ENCODE measurements at places on chromosomes 2 and 18.
A peak's percentile ranks its signal among the peaks of the same experiment; 100 is the strongest.

GRCh38 chr2:177893880-177894279, 178.7 kb downstream of the PDE11A start:
- no peaks in the 10 kb centered on the region for H3K36me3 ChIP-seq
- H3K27me3 ChIP-seq: no peaks in the 10 kb centered on the region
- H3K4me1 ChIP-seq: no peaks in the 10 kb centered on the region
- no peak for DNase-seq
- H3K27ac ChIP-seq: no peak overlapping the region

- H3K4me3 ChIP-seq: no peak overlapping the region
- H3K36me3 ChIP-seq: no peaks in the 10 kb centered on the region
- H3K27ac ChIP-seq: no peak overlapping the region
- H3K27me3 ChIP-seq: no peaks in the 10 kb centered on the region
- no peak for DNase-seq
These were observed 9.5 kb upstream of the GRHL1 start for GRCh38 chr2:9941996-9942390.

DNA sequence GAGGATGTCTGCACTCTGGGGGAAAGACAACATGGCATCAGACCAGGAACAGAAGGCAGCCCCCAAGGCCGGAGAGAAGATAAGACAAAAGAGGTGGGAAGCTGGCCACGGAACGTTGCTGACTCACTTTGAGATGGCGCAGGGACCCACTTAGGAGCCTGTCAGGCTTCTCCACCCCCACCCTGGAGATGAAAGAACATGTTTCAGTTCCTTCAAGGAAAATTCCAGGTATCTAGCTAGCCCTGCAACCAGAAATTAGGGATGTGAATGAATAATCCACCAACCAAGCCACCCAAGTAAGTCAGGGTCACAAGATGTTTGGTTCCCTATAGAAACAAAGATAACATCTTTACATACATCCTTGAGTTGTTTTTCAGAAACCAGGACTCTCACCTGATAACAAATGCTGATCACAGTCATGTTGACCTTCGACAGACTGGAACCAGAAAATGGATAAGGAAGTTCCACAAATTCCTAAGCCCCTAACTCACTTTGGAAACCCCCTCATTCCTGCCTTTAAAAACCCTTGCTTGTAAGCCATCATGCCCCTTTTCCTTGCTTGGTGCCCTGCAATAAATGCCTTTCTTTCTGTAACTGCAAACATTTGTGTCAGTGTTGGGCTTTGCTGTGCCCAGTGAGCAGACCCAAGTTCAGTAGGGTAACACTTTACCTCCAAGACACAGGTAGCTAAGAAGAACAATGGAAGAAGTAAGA, 31.9 kb downstream of the PSTPIP2 start:
- H3K27ac ChIP-seq: no peak overlapping the region
- H3K4me3 ChIP-seq: no peak overlapping the region
- no peaks in the 10 kb centered on the region for H3K27me3 ChIP-seq
- DNase-seq: no peak
- H3K36me3 ChIP-seq: no peaks in the 10 kb centered on the region

DNA sequence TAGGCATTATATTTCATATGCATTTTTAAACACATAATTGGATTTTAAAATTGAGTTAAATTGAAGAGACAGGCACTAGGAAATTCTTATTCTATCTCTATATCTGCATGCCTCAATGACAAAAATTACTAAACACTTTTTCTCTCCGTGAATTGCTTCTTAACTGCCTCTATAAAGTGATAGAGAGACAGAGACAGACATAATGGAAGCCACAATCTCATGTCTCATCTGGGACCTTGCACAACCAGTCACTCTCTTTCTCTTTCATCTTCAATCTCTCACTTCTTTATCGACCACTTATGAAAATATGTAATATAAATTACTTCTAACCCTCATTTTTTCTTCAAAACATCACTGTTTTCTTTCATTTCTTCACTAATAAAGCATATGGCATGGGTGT, 238.9 kb upstream of the ZNF804A start:
- no peak overlapping the region for H3K4me3 ChIP-seq
- H3K4me1 ChIP-seq: no peaks in the 10 kb centered on the region
- no peaks in the 10 kb centered on the region for H3K27me3 ChIP-seq

DNA sequence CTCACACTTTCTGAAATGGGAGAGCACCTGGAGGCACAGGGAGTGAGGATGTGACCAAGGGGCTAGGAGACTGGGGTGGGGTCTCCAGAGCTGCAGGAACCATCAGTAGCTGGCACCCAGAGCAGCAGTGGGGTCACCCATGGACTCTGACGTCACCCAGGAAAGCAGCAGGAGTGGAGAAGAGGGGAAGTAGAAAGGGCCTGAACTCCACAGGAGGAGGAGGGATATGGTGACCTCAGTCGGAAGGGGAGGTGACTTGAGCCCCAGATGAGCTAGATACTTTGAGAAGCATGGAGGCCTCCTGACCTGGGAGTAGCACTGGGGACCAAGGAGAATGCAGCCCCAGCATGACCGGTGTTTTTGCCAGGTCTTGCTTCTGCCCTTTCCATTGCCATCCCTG, 8.8 kb downstream of the NMUR1 start:
- no peaks in the 10 kb centered on the region for H3K4me1 ChIP-seq
- H3K36me3 ChIP-seq: no peaks in the 10 kb centered on the region
- no peak overlapping the region for H3K4me3 ChIP-seq
- H3K27ac ChIP-seq: no peak overlapping the region
- no peaks in the 10 kb centered on the region for H3K27me3 ChIP-seq
- no peak for DNase-seq

DNA sequence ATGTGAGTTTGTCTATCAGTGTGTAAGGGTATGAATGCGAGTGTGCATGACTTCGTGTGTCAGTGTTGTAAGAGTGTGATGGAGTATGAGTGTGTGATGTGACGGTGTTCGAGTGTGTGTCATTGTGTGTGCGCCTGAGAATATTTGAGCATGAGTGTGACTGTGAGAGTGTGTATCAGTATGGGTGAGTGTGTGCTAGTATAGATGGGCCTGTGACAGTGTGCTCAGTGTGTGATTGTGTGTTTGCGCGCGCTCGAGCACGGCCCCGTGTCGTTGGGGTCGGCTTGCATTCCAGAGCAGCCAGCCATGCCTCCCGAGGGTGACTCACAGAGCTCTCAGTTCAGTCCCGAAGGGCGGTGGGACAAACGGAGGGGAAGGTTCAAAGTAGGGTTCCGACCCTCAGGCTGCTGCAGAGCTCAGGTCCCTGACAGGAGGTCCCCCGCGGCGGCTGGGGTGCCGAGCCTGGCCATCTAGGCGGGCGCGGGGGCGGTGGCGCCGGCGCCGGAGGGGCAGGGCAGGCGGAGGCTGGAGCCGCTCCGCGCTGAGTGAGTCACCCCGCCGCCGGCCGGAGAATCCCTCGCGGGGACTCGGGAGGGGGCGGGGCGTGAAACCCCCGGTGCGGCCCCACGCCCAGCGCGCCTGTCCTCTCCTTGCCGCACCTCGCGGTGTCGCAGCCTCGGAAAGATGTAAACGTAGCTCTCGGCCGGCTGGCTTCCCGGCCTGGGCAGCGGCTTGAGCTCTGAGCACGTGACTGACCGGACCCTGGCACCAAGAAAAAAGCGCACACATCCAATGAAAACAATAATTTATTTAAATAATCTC, 3.8 kb downstream of the DLX2 start:
- peaks cover 84% of the 10 kb centered on the region for H3K4me1 ChIP-seq
- H3K36me3 ChIP-seq: no peaks in the 10 kb centered on the region
- H3K4me3 ChIP-seq: peak overlapping the region; percentile 71
- no peak overlapping the region for H3K27ac ChIP-seq
- H3K27me3 ChIP-seq: peaks cover 53% of the 10 kb centered on the region
